ENCODE measurements at places on chromosomes 16 and 17.

- DNase-seq = no peak
These were observed 10.2 kb upstream of the FBF1 start for GRCh38 chr17:75950855-75951554.

DNA sequence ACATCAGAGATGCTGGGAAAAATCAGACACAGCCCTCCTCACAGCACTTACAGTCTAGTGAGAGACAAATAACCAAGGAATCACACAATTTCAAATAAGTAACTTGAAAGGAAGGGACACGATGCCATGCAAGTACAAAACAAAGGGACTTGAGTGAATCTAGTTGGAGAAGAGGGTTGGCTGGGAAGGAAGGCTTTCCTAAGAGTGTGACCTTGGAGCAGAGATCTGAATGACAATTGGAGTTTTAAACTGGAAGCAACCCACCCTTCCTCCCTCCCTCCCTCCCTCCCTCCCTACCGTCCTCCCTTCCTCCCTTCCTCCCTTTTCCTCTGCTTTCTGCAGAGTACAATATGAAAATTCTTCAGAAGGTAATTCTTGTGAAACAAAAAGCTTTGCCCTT, 31.1 kb downstream of the ADAMTS18 start:
- no peak for DNase-seq

GRCh38 chr16:66269617-66270332, 96.7 kb upstream of the CDH5 start:
- DNase-seq = no peak

DNA sequence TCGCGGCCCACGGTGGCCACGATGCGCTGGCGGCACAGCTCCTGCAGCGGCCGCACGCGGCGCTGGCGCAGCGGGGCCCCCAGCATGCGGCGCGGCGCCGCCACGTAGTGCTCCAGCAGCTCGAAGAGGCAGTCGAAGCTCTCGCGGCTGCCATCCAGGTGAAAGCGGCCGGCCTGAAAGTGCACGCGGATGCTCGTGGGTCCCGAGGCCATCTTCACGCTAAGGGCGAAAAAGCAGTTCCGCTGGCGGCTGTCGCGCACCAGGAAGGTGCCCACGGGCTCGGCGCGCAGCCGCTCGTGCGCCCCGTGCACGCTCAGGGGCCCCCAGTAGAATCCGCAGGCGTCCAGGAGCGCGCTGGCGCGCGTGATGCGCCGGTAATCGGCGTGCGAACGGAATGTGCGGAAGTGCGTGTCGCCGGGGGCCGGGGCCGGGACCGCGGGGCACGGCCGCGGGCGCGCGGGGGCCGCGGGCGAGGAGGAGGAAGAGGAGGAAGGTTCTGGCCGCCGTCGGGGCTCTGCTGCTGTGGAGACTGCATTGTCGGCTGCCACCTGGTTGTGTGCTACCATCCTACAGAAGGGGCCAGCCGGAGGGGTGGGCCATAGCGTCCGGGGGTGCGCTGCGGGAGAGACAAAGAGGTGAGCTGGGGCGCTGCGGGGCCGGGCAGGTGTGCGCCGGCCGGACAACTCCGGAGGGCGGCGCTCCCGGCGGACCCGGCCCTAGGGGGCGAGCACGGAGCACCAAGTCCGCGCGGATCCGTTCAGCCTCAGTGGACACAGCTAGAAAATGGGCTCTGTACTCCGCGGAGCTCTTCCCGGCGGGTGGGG, 879 bp downstream of the SOCS1 start:
- peak; percentile 52 for DNase-seq

DNA sequence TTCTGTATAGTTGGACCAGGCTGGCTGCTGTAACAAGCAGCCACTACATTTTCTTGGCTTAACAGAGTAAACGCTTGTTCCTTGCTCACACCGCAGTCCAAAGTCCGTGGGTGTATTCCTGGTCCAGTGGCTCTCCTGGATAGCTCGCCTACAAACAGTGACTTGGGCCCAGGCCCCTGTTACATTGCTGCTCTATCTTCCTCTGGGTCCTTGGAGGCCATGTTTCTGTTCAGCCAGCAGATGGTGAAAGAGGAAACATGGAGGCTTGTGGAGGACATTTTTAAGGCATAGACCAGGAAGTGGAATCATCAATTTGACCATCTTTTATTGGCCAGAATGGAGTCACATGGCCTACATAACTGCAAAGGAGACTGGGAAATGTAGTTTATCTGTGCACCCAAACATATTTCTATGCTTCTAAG, 55.1 kb downstream of the ATP2C2 start:
- DNase-seq = no peak

- no peak for DNase-seq
These were observed 136.2 kb upstream of the SALL1 start for GRCh38 chr16:51287121-51287755.

- no peak for DNase-seq
These were observed 122.0 kb downstream of the COPRS start for GRCh38 chr17:31736855-31737625.

GRCh38 chr16:82626791-82627261, at the start of gene CDH13:
CDH13 (plus strand) TSS chr16:82626969.
- DNase-seq = no peak

GRCh38 chr16:963913-964312, 6.9 kb downstream of the LMF1 start:
- no peak for DNase-seq

DNA sequence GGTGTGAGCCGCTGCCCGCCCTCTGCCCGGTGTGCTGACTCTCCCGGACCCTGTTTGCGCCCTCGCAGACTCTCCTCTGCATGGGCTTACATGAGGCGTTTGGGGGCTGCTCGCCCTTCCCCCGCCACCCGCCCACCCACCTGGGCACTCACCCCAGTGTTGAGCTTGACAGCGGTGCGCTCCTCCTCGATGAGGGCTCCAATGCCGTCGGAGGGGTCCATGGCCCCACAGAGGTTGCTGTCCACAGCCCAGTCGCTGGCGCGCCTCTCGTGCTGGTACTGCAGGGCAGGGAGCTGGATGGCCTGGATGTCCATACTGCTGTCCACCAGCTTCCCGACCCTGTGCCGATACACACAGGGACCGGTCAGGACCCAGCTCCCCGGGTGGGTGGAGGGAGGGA, 21.4 kb upstream of the RNPS1 start:
- DNase-seq = no peak

- no peak for DNase-seq
These were observed 33.2 kb downstream of the TUBD1 start for GRCh38 chr17:59859444-59860025.

GRCh38 chr16:66996324-66996982, 8.1 kb downstream of the CES4A start:
- no peak for DNase-seq

- no peak for DNase-seq
These were observed 1542.6 kb upstream of the CDH8 start for GRCh38 chr16:63578791-63579190.

- no peak for DNase-seq
These were observed 72.8 kb downstream of the MMD start for GRCh38 chr17:55348749-55349354.
